ENCODE measurements at places on chromosomes 3 and 15.

- DNase-seq: no peak
These were observed 27.1 kb upstream of the GPR156 start for GRCh38 chr3:120311863-120312794.

DNA sequence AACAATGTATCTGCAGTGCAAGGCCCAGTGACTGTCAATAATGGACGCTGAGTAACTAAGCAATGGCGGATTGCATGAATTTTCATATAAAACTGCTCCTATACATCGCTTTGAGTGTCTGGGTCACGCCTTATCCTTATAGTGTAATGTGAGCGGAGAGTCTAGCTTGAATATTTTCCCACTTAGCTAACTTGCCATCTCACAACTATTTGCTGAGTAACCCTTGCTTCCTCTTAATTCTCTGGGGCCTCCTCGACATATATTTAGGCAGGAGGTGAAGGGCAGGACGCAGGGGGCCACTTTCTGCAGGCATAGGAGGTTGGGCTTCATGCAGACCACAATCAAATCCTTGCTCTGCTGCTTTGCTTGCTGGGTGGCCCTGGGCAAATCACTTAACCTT lies 24.0 kb downstream of the ST8SIA2 start:
- DNase-seq: no peak

DNA sequence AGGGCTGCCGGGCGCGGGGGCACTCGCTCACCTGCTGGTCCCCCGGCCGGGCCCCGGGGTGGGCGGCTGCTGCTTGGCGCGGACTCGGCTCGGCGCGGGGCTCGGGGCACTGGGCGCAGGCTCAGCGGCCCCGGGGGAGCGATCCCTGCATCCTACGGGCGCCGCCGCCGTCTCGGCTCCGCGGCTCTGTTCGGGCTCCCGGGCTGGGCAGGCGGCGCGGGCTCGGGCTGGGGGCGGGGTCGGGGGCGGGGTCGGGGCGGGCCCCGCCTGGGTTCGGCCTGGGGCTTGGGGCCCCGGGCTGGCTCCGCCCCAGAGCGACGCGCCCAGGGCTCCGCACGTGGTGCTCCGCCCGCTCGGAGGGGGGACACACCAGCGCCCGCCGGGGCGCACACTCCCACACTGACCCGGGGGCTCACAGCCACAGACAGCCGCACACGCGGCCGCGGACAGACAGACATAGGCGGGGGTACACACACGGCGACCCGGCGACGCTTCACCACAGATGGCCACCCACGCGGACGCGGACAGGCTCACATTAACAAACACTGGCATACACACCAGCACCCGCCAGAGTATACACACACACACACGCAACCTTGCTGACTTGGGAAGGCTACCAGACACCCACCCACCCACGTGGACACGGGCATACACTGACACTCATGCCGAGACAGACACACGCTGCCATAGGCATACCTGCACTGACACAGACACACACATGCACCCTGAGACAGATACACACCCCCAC lies at the start of gene SCN5A:
TSS of gene SCN5A (minus strand) at position 188 of the 748 bp plus-strand sequence. CDS start 16,380 bp downstream, outside the sequence.
- DNase-seq: no peak

GRCh38 chr3:32897981-32898623 lies 53.3 kb upstream of the CCR4 start:
- DNase-seq: no peak

DNA sequence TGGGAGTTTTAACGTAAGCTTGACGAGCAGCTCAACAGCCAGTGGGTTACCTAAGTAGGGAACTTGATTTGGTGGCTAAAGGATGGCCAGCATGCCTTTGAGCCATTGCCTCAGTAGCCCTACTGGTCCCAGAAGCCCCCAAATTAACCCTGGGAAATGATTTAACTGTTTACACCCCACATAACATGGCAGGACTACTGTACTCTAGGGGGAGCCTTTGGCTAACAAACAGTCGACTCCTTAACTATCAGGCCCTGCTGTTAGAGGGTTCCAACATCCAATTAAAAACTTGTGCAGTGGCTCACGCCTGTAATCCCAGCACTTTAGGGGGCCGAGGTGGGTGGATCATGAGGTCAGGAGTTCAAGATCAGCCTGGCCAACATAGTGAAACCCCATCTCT lies 9.4 kb upstream of the SMCO1 start:
- DNase-seq: no peak

GRCh38 chr3:120773932-120774331 lies 31.4 kb downstream of the GTF2E1 start:
- DNase-seq: no peak

- no peak for DNase-seq
These were observed 901 bp downstream of the ALS2CL start for GRCh38 chr3:46692566-46692990.

GRCh38 chr3:72568083-72568482 lies 280.2 kb downstream of the SHQ1 start:
- no peak for DNase-seq

DNA sequence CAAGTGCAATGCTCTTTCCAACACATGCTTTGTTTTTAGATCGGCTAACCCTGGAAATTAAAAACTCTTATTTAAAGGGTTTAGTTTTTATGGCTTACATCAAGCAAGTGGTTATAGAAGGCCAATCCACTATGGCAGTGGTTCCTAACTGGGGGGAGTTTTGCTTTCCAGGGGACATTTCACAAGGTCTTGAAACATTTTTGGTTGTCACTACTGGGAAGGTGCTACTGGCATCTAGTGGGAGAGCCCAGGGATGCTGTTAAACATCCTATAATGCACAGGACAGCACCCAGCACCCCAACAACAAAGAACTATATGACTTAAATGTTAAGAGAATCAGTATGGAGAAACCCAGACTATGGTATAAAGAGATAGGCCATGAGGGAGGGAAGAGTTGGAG lies 439.0 kb downstream of the NTRK3 start:
- no peak for DNase-seq

All from NCI-H1417 treated with DMSO at 0.1 percent for 48 hours (cell line).